ENCODE measurements at places on chromosomes 6 and 20.

- DNase-seq = peak; percentile 55
Observed at GRCh38 chr6:15017261-15017660, 228.6 kb upstream of the JARID2 start.

DNA sequence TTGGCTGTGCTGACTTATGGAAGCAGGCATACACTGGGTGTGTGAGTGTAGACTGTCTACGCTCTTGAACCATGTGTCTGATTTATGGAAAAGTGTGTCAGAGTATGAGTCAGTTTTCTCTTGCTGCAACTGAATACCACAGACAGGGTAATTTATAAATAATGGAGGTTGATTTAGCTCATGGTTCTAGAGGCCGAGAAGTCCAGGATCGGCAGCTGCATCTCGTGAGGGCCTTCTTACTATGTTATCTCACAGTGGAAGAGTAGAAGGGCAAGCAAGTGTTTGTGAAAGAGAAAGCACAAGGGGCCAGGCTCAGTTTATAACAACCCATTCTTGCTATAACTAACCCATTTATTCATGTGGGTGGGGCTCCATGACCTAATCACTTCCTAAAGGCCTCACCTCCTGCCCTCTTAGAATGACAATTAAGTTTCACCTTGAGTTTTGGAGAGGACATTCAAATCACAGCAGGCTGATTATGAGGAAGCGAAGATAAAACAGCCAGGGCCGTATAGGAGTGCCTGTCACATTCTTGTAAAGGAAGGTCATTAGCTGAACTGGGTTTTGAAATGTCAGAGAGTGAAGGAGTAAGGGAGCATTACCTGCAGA lies 6.7 kb downstream of the GPR31 start:
- DNase-seq = no peak

GRCh38 chr20:62623488-62624324 lies 18.6 kb upstream of the SLCO4A1 start:
- peak; percentile 73 for DNase-seq

DNA sequence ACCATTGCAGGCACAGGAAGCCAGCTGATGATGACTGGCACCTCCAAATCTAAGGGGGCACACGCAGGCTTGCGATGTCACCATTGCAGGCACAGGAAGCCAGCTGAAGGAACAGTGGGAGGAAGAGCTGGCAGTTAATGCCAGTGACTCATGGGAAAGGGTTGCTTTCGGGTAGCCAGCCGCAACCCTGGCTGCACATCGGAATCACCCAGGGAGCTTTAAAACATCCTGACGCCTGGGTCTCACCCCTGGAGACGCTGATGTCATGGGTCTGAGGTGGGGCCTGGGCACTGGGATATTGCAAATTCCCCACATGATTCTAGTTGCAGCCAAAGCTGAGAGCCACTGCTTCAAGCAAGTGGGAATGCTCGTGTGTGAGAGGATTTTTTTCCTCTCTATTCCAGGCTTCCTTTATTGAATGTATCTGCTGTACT lies 16.1 kb upstream of the CCN6 start:
- peak; percentile 98 for DNase-seq

DNA sequence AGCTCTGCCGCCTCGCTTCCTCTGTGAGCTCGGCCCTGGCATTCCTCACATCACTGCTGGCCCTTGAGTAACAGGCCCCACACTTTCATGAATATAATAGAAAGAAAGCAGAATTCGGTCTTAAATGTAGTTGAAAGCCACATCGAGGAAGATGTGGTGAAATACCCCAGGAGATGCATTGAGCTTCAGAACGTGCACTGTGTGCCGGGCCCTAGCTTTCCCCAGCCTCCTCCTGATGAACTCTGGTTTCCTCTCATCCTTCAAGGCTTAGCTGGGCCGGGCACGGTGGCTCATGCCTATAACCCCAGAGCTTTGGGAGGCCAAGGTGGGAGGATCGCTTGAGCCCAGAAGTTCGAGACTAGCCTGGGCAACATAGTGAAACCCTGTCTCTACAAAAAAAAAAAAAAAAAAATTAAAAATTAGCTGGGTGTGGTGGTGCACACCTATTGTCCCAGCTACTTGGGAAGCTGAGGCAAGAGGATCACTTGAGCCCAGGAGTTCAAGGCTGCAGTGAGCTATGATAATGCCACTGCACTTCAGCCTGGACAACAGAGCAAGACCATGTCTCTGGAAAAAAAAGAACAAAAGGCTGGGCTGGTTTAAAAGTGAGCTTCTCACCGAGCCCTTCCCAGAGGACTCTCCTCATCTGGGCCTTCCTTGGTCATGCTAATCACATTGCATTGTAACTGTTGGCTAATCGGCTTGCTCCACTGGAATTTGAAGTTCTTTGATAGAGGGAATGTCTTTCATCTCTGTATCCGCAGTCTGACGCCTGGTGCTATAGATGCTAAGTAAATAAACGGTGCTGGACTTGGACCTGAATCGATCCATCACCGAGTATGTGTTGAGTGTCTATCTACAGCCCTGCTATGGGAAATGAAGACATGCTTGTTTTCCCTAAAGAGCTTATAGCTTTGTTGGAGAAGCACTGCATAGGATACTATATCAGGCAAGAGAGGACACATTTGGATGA lies 43.8 kb upstream of the FOXQ1 start:
- no peak for DNase-seq

DNA sequence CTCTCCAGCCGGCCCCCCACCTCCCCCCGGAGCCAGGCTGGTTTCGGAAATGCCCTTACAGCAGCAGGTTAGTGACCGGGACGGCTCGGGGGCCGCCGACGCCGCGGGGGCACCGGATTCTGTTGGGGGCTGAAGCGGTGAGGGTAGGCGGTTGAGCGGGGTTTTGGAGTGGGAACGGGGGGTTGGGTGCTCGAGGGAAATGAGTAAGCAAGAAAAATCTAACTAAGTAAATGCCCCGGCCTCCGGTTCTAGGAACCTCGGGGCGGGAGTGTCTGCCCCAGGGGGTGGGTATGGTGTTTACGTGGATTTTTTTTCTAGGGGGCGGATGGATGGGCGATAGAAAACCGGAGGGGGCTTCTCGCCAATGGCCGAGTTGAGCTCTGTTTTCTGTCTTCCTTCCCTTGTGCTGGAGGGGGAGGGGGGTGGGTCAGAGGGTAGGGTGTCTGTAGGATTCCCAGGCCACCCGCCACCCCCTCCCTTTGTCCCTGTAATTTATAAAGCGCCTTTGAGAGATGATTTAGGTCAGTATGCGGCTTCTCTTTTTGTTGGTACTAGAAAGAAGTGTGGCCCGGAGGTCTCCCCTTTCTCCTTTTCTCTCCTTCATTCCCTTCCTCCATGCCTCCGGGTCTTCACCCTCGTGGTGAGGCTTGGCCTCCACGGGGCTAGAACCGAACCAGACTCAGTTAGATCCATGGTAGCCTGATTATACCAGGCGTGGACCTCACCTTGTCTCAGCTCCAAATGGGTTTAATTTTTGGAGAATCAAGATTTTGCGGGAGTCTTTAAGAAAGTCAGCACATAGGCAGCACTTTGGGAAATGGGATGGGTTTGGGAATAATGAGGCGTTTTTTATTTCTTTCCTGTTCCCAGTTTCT lies 2.3 kb downstream of the E2F3 start:
- DNase-seq = peak; percentile 70
